ENCODE measurements at places on chromosomes 12 and 14.

DNA sequence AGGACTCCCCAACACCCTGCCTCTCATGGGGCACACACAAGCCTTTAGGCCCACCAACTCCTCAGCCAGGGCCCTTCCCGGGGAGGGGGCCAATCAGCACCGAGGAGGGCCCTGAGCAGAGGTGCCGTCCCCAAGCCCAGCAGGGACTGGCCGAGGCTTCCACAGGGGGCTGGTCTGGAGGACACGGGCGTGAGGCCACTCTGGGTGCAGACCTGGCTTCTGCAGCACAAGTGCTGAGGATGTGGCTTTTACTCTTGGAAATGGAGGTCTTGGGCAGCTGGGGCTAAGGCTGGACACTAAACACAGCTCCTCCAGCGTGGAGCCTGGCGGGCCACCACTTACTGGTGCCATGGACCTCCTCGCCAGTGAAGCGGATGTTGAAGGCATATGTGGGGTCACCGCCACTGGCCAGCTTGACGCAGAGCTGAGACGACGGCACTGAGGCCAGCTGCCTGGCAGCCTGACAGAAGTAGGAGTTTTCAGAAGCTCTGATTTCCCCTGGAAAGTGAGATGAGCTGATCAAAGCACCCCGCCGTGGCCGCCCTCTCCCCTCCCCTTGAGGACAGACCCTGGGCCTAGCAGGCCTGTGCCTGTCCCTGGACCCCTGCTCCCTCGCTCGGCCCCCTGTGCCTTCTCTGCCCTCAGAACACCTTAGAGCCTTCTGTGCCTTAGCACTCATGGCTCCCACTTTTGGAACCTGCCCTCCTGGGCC is 44.0 kb downstream of the TRAFD1 start:
- DNase-seq: no peak

- no peak for DNase-seq
Observed at GRCh38 chr14:51094282-51094821, 553 bp downstream of the TRIM9 start.

DNA sequence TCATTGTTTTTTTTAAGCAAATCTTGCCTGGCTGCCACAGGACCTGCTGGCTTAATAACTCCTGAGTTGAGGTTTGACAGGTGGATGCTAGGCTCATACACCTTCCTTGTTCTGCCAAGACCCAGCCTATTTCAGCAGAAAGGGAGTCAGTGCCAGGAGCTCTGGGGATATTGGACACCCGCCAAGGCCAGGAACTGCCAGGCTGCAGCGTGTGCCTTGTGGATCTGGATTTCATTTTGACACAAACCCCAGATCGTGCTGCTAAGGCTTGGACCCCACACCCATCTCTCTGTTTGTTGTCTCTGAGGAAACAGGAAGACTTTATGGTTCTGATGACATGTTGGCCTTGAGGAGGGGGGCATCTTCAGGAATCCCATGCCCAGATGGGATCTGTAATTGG is 44.4 kb upstream of the PRIMA1 start:
- DNase-seq: no peak

DNA sequence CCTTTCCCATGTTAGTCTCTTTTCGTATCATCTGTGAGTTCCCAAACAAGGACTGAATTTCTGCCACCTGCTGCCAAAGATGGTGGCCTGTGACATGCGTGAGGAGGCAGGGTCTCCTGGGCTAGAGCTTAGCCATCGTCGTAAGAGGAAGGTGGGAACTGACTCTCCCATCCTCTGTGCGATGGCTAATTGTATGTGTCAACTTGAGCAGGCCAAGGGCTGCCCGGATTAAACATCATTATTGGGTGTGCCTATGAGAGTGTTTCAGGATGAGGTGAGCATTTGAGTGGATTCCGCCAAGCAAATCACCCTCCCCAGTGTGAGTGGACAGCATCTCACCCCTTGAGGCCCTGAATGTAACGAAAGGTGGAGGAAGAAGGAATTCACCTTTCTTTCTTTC is 220.7 kb upstream of the DIO3 start:
- DNase-seq: no peak

- DNase-seq: no peak
Observed at GRCh38 chr14:71429902-71430301, 502.3 kb upstream of the RGS6 start.

- no peak for DNase-seq
Observed at GRCh38 chr12:57472391-57472790, 7.3 kb downstream of the ARHGAP9 start.

- DNase-seq: no peak
Observed at GRCh38 chr12:49190974-49191373, 2.1 kb upstream of the TUBA1A start.

DNA sequence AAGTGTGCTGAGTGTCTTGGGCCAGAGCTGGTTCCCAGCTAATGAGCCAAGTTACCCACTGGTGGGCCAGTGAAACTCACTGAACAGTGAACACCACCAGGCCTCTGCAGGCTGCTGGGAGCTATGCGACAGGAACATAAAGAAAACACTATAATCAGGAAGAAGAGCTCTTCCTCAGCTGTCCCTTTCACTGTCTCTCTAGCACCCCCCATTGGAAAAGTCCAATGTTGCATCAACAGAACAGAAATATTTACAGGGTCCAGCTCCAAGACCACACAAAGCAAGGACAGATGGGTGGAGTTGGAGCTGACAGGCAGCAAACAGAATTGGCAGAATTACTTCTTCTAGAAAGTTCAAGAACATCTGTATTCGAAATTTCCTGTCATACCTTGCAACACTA is 903.6 kb upstream of the TMEM132C start:
- DNase-seq: no peak

GRCh38 chr14:92945959-92946846 is 23.3 kb downstream of the CHGA start:
- peak; percentile 65 for DNase-seq

DNA sequence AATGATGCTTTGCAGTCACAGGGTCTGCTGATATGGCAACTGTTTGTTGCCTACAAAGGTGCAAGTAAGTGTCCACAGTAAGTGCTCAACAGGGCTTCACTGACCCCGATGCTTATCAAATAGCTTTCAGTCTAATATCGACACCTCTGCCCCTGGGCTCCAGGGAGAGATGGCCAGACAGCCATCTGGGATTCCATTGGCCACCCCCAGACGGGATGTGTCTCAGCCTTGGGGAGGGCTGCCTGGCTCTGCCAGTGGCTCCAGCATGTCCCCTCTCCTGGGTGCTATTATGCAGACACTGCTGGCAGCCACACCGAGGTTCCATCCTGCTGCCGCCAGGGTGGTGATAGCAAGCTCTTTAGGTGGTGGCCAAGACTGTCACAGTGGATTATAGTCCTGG is 57.4 kb downstream of the DGLUCY start:
- DNase-seq: no peak

DNA sequence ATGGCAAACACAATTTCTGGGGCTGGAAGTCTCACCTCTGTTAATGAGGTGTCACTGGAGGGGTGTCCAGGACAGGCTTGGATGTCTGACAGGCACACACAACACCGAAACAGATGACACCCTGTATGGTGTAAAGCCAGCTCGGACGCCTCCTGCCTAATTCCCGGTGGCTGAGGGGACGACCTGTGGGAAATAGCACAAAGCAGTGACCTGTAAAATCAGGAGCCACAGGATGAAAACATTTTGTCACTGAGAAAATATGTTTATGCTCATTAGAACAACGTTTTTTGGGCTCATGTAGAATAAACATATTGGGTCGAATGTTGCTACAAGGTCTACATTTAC is 285.0 kb upstream of the RTL1 start:
- DNase-seq: no peak

DNA sequence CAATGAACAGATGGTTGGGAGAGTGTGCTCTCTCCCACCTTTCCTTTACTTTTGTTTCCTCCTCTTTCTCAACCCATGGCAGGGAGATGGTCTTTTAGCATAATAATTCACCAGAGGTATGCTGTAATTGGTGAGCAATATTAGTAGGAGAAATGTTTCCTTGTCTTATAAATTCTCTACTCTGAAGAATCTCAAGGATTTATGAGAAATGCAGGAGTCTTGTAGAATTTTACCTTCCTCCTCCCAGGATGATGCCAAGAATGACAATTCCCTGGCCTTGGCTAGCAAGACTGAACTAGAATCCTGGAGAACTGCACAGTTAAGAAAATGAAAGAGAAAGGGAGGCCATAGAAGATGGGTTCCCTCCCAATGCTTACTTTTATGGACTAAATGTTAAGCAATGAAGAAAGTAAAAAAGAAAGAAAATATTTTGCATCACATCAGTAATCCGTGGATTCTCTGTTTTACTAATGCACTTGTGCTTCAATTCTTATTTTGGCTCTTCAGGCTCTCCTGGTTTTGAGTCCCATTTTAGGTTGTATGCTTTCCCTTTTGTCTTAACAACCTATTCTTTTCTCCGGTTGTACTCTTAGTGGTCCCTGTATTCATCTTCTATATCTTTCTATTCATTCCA is 192.9 kb upstream of the GARIN6 start:
- DNase-seq: no peak

- no peak for DNase-seq
Observed at GRCh38 chr14:23550131-23550811, 1.3 kb downstream of the ZFHX2 start.

GRCh38 chr12:58710901-58711300 is 209.4 kb downstream of the LRIG3 start:
- no peak for DNase-seq

DNA sequence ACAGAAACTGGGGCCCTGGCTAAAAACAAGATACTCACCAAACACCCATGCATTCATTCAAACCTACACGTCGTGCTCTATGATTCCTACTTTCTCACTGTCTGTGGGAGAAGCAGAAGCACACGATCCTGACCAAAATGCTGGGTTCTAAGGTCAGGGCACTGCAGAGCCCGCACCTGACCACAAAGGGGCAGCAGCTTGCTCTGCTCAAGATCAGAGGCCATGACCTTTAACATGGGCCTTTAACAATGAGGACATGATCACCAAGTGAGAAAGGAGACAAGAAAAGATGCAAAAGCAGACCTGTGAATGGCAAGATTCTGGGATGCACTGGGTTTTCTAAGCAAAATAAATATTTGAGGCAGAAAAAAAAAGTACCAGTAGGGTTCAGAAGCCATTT is 40.1 kb upstream of the VPS33A start:
- no peak for DNase-seq

GRCh38 chr12:96590970-96591369 is 101.6 kb downstream of the CFAP54 start:
- no peak for DNase-seq

GRCh38 chr14:73167727-73168126 is 31.4 kb downstream of the PSEN1 start:
- DNase-seq: no peak

DNA sequence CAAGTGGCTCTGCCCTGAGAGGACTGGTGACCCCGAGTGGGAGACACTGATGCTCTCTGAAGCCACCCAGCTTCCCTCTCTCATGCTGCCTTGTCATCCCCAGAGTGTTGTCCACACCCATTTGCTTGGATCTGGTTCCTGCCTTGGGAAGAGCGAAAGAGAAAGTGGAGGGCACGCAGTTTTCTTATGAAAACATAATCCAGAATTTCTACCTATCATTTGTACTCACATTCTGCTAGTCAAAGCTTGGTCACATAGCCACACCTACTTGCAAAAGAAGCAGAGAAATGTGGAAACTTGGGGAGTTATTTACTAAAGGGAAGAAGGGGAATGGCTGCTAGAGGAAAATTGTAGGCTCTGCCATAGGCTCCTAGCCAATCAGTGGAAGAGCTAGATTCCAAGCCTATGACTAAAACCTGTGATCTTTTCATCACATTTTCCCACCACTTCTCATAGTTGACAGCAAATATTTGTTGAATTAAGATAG is 326.3 kb downstream of the ZFP36L1 start:
- peak; percentile 89 for DNase-seq

Measured in RWPE1 (cell line).